A549 treated with Hydrocortisone at 1 μM for 4 hours (cell line): ENCODE measurements at places on chromosomes 1 and 21. TPM values are rescaled to one million over a fixed set of nuclear protein-coding genes. Genes with fewer than 3 reads are reported as not detected.

The EPHA8 gene
- 0.02 to 0.03 TPM (median 0.03 TPM) in 4 of 5 replicates, not detected in the other for total RNA-seq

The HLCS gene
- total RNA-seq, result 4.9 to 8.5 TPM (median 6.0 TPM) in 5 replicates

The S100A5 gene
- 0.64 to 1.2 TPM (median 0.83 TPM) in 5 replicates for total RNA-seq

The LCE2C gene
- not detected in 5 replicates for total RNA-seq
